Ureter (tissue), 1 donor: ENCODE measurements at places on chromosomes 2 and 18. TPM values are rescaled to one million over a fixed set of nuclear protein-coding genes. Genes with fewer than 3 reads are reported as not detected.

The CD28 gene
- 0.21 TPM for total RNA-seq

DNA sequence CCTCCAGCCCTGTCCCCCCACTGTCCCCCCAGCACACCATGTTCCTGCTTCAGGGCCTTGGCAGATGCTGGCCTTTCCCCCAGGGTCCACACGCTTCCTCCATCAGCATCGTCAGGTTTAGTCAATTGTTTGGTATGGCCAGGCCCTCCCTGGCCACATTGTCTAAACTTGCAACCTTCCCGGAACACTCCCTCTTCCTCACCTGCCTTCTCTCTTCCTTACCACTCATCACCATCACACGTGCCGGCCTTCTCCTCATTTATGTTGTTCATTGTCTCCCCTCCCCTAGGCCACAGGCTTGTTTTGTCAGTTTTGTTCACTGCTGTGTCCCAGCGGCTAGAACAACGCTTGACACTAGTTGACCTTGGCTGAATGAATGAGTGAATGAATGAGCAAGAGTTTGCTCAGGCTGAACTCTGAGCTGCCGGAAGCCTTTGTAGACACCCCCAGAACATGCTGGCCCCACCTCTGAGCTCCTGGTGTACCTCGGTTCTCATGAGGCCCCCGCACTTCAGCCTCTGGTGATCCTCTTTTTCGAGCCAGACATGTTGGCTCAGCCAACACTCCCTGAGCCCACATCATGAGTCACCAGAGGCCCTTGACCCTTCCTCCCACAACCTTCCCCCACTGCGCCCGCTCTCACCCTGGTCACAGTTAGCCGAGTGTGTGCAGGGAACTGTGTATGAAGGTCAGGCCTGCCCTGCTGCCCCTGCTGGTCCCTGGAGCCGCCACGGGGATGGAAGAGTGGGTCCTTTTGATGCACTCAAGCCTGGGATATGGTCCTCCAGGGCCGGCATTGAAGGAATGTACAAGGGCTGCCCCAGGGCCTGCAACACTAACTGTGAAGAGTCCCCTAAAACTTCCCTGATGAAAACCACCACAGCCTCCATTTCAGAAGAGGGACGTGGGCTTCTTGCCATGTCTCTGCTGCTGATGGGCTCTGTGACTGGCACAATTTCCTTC lies 57.5 kb downstream of the HS1BP3 start:
- DNase-seq, result peak; percentile 82

The CCDC148 gene
- total RNA-seq, result 3.4 TPM

The LRATD1 gene
- total RNA-seq, result 27.5 TPM

- peak; percentile 43 for DNase-seq
Measured at GRCh38 chr2:127155028-127155581, 48.2 kb upstream of the BIN1 start.

- no peak for DNase-seq
Measured at GRCh38 chr18:29063346-29063745, 886.4 kb upstream of the CDH2 start.

GRCh38 chr2:136492901-136493300 lies 272.4 kb upstream of the THSD7B start:
- no peak for DNase-seq

GRCh38 chr18:50274044-50274442 lies 7.3 kb downstream of the MBD1 start:
- no peak for DNase-seq

- DNase-seq, result no peak
Measured at GRCh38 chr18:11957636-11958035, 23.7 kb upstream of the IMPA2 start.

DNA sequence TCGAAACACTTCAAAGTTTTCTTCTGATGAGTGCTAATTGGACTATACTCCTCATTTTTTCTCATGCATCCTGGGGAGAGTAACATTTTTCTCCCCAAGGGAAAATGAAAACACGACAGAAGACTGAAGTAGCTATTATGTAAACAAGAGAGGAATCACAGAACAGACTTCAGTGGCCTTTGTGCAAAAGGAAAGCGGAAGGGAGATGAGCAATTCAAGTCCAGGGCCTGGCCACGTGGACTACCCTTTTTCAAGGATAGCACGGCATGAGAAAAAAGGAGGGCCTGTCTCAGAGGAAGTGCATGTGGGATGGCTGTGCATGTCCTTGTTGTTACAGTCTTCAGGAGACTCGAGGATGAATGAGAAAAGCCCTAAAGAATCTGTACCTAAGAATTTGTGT lies 43.8 kb upstream of the KCNE4 start:
- no peak for DNase-seq

- no peak for DNase-seq
Measured at GRCh38 chr2:14385043-14385442, 247.5 kb upstream of the LRATD1 start.

The C1QL2 gene
- not detected for total RNA-seq

The REG3A gene
- total RNA-seq, result not detected

The GPR55 gene
- total RNA-seq, result 0.39 TPM

DNA sequence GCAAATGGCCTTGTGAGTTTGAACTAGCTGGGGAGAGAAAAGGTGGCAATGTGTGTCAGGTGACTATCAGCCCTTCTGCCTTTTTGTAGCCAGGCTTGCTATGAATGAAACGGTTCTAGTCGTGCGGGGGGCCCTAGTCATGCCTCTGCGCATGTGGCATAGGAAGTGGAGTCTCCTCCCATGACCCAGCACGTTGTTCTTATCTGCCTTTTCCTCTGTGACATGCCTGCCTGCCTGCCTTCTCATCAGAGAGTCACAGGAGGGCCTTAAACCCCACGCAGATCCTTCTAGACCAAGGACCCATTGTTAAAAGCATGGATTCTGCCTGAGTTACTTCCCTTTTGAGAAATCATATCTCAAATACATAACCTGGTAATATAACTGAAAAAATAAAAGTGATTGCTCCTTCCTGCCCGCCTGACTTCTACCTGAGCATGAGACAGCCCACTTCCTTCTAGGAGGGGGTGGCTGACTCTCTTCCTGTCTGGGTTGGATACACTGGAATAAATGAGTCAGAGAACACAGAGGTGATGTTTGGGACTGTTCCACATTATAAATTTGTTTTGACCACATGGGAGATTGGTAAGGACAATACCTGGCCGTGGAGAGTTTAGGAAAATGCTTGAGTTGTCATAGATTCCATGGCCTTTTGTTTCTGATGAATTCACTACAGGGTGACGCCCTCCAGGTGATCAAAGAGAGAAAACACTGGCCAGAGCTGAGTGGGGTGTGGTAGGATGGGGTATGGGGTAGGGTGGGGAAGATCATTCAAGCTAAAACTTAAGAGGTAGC lies 49.8 kb downstream of the FBLN7 start:
- no peak for DNase-seq

The TSPYL6 gene
- not detected for total RNA-seq

The CFC1 gene
- not detected for total RNA-seq

GRCh38 chr2:155715705-155716104 lies 616.8 kb downstream of the NR4A2 start:
- DNase-seq, result no peak

The FBLN7 gene
- 8.9 TPM for total RNA-seq

GRCh38 chr18:58669731-58670378 lies 1.4 kb upstream of the MALT1 start:
- DNase-seq, result no peak

The TM4SF20 gene
- total RNA-seq, result not detected

DNA sequence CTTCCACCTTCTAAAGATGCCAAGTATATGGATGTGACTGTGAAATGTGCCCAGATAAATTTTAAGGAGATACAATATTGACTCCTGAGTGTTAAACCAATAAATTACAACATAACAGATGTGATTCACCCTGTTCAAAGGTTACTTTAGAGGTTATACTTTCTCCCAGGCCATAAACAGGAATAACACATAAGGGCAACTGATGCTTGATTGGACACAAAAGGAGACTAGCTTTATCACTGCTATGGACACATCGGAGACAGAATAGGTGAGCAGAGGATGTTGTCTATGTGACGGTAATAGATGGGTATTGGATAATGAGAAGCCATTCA lies 31.9 kb upstream of the SLC25A52 start:
- DNase-seq, result no peak

DNA sequence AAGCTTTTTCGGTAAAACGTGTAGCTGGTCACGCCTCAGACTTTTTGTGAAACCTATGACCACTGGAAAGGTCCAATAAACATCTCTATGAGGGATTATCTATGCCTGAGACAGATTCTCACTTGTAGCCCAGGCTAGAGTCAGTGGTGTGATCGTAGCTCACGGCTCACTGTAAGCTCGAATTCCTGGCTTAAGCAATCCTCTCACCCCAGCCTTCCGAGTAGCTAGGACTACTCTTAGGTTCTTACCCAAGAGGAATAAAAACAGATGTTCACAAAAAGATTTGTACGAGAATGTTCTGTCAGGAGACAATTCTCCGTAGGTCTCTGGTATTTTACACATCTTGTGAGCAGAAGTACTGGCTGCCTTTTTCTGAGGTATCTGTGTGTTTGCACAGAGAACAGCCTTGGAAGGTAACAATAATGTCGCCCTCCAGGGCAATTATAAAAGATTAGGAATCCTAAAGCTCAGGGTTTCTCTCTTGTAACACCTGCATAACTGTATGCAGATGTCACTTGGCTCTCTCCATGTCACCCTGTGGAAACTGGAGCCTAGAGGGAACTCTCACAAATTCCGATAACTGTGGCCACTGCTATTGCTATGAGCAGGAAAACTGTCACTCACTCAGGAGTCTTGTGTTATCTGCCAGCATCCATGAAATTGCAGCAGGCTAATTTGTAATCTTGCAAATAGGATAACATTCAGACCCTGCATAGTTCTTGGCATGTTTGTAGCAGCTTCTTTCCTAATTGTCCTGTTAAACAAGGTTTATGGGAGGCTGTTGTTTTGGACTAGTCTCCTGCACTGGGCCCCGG lies 25.5 kb upstream of the RALBP1 start:
- DNase-seq, result no peak

- DNase-seq, result no peak
Measured at GRCh38 chr2:223594831-223595230, 7.3 kb downstream of the SCG2 start.

- no peak for DNase-seq
Measured at GRCh38 chr2:127486247-127487058, 39.8 kb downstream of the IWS1 start.

GRCh38 chr2:24285484-24286152 lies 74.7 kb downstream of the ITSN2 start:
- DNase-seq, result no peak

The SERPINB2 gene
- total RNA-seq, result not detected

The CD8B2 gene
- total RNA-seq, result 0.65 TPM

The LCT gene
- not detected for total RNA-seq

The FAM161A gene
- total RNA-seq, result 2.7 TPM

The UNC80 gene
- total RNA-seq, result 0.18 TPM

DNA sequence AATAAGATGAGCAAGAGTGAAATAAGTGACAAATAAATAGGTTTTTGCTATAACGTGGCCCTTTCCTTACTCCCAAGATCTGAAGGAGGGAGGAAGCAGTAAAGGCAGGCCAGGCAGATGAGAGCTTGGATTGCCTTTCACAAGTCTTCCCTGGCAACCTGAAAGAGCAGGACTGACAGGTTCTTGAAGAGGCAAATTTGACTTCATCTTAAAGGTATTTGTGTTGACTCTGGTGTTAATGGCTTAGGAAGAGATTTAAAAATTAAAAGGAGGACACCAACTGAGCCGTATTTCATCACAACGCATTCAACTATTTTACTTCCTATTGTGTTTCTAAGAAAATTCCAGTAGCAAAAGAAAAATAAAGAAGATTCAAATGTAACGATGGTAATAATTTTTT lies 3.2 kb downstream of the STRN start:
- DNase-seq, result no peak

GRCh38 chr2:83851066-83851465 lies 608.0 kb downstream of the SUCLG1 start:
- DNase-seq, result no peak

DNA sequence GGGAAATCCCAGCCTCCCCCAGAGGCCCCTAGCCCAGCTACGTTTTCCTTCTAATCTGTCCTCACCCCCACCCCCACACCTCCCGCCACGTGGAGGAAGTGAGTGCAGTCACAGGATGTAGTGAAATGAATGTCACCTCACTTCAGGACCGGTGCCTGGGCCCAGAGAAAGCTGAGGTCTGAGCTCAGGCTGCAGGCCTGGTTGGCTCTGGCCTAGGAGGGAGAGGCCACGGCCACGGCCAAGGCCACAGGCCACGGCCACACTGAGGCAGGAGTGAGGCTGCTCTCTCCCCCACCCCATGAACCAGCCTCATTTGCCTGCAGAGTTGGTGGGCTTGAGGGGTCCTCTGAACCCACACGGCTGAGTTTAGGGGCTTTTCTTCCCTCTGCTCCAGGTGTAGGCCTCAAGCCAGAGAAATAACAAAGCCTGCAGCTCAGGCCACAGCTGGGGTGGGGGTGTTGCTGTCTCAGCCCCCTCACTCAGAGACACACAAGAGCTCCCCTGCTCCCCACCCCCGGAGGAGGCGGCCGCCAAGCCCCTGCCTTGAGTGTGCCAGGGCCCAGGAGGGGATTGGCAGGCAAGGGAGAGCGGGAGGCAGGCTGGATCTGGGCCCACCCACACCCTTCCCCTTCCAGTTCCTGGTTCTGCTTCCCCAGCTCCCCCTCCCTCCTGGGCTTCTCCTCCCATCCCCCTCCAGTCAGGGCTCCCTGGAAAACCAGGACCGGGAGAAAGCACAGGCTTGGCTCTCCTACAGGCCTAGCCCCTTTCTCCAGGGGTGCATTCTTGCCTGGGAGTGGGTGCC lies 27.0 kb downstream of the DNMT3A start:
- no peak for DNase-seq

DNA sequence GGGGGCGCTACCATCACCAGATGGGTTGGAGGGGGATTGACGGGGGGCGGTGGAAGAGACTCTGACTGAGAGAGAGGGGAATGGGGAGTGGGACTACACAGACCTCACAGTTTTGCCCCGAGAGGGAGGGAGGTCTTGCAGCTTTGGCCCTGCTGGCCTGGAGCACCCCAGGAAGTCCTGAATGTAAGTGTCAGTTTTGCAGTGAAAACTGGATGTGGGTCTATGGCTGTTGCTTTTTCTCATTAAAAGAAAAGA lies 2.4 kb downstream of the TCF7L1 start:
- DNase-seq, result no peak

The COLEC12 gene
- total RNA-seq, result 10.2 TPM

DNA sequence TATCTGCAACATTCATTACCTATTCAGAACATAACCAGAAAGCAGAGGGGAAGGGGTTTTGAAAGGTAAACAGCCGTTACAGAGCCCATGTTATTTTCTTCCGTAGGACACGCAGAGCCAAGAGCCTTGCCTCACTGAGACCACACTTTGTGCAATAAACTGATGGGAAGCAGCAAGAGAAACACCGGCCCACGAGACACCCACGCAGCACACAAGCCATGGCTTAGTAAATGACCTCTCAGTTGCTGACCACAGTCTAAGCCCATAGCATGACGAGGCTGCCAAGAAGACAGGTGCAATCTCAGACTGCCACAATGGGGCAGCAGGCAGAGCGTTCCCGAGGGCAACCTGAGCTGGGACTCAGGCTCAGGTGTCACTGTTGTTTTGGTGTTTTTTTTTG lies 59.6 kb downstream of the CABYR start:
- DNase-seq, result no peak

- DNase-seq, result no peak
Measured at GRCh38 chr2:59047373-59047995, 806.4 kb upstream of the FANCL start.

DNA sequence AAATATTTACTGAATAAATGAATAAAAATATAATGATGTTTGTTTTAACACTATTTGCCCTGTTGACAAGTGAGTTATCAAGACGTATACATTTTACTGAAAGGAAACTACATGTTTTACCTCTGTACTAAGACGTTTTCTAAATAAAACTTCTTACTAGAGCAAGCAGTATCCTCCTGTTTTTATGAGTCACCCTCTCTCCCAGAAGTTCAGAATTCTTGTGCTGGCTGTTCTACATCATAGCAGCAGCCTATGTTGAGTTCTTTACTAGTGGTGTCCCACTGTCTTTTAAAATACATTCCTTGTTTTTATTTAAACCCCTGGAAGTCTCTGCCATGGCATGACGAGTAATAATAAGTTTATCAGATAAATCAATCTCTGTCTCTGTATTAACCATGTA lies 297.4 kb downstream of the CALCRL start:
- no peak for DNase-seq
